ENCODE measurements at places on chromosomes 2 and 18.

DNA sequence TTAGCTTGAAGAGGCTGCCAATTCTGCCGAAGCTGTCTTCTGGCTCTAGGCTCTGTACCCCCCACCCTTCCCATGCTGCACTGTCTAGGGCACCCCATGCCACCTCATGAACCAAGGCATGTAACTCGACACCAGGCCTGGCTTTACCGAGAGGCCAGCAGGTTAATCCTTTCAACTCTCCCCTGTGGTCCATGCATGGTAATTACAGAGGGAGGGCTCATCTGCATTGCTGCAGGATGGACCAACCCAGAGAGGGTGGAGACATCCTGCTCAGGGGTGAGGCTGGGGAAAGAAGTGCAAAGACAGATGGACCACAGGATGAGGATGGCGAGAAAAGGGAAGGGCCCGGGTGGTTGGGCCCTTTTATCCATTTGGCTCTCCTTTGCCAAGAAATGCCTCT lies 65.8 kb downstream of the KCTD1 start:
- DNase-seq, result no peak

DNA sequence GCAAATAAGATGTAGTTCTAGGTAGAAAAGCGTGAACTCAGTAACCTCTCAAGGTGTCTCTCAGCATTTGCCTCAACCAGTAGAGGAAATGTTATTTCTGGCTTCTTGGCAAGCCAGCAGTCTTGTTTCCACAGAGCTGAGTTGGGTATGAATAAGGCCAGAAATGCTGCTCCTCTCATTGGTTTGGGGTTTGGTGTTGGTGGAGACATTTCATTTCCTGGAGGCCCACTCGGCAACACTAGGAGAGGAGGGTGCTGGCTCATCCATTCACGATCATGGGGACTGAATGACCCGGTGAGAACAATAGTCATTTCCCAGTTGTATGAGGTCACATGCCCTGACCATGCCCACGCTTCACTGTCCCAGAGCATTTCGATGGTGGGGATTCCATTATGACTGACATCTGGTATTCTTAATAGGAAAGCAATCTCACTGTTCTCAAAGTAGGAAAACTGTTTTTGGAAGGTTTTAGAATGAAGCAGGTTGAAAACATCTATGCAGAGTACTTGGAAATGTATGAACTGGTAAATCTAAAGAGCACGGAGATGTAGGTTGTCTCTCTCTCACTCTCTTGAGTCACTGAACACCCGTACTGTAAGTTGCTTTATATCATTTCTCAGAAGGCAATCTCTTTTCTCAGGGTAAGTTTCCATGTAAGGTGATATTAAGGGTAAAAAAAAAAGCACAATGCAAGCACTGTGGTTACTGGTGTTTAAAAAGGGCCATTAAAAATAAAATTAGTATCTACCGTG lies 37.1 kb upstream of the CTLA4 start:
- no peak for DNase-seq

DNA sequence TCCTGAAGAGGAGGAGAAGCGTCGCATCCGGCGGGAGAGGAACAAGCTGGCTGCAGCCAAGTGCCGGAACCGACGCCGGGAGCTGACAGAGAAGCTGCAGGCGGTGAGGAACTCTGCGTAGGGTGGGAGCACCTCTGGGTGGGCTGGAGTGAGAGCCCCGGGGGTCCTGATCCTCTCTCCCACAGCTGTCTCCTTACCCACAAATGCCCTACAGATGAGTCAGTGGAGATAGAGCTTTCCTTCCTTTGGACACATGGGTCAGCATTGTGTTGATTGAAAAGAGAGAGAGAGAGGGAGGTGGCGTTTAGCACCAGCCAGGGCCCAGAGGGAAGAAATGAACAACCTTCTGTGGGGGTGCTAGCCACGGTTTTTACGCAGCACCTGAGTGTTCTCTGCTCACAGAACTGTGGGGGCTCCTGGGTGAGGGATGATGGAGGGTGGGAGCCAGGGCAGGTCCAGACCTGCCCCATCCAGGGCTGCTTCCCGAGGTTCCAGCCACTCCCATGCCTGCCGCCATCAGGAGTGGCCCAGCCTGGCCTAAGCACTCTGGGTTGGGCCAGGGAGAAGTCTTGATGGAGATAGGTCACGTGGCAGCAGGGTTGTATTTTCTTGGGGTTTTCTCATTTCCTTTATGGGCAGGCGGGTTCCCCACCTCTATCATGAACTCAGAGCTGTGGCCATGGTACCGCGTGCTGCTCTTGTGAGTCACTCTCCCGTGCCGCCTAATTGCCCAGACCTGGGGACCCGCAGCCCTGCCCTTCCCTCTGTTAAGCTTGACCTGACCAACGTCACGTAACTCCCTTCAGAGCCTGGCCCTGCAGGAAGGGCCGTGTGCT lies 16.3 kb downstream of the FOSL2 start:
- no peak for DNase-seq

DNA sequence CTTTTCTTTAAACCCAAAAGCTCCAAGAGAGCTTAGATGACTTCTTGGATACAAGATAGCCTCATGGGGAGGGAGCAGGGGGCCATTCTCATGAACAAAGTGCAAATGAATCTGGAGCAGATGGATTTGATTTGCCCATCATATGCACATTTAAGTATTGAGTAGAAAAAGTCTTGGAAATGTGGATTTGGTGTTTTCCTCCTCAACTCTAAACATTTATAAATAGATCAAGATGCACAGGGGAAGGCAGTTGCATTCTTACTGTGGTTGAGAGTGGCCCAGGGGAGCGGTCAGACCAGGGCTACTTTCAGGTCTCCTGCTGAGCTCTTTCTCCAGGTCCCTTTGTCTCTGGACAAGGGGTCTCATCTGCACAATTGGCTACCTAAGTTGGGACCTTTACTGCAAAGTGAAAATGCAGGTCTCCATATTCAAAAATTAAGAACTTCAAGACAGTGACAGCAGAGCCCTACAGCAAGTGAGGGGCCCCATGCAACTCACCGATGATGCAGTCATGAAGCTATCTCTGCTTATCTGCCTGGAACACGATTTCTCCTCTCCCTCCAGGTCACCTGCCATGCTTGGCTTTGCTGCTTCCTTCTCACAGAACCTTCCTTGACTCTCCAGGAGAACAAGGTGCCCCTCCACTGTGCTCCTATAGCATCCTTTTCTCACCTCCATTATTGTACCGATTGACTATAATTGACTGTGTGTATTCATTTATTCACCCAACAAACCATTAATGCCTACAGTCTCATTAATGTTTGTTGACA lies 145.4 kb downstream of the LPIN1 start:
- DNase-seq, result no peak

- DNase-seq, result no peak
Observed at GRCh38 chr2:241189856-241190201, 1.4 kb downstream of the ANO7 start.

GRCh38 chr2:189252991-189253675 lies 73.6 kb upstream of the COL5A2 start:
- DNase-seq, result no peak

DNA sequence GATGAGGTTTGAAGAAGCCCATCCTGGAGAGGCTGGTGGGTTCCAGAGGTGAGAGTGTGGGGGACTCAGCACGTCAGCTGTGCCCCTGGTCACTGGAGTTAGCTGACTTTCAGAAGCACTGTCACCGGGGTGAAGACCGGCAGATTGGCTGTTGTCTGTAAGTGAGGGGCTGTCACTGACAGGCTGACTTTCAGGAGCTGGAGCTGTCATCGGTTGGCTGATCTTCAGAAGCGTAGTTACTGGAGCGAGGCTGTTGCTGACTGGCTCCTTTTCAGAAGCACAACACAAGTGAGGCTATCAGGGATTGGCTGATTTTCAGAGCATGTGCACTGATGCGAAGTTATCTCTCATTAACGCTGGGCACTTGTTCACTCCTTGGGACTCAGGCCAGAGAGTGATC lies 738.4 kb upstream of the ID2 start:
- DNase-seq, result no peak

DNA sequence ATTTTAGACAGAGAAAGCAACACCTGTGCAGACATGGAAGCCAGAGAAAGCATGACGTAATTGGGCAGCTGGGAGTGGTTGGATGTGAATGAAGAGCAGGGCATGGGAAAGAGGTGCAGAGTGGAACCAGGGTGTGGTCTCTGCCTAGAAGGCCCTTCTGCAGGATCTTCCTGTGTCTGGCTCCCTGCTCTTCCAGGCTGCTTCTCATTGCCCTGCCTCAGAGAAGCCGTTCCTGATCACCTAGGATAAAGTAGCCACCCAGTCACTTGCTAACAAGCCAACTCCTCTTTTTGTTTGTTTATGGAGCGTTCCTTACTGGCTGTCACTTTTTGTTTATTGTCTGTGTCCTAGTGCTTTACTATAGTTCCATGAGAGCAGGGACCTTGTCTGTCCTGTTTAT lies 28.5 kb downstream of the GALNT1 start:
- no peak for DNase-seq

DNA sequence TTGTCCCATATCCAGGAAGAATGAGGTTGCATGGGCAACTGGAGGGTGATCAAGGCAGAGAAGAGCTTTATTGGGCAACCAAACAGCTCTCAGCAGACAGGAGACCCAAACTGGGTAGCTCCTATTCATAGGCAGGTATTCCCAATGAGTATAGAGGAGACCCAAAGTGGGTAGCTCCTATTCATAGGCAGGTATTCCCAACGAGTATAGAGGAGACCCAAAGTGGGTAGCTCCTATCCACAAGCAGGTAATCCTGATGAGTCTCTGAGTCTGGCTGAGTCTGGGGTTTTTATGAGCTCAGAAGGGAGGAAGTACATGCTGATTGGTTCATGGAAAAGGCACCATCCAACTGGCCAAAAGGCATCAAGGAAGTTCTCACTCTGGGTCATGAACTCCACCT lies 5.3 kb upstream of the GORASP2 start:
- no peak for DNase-seq

DNA sequence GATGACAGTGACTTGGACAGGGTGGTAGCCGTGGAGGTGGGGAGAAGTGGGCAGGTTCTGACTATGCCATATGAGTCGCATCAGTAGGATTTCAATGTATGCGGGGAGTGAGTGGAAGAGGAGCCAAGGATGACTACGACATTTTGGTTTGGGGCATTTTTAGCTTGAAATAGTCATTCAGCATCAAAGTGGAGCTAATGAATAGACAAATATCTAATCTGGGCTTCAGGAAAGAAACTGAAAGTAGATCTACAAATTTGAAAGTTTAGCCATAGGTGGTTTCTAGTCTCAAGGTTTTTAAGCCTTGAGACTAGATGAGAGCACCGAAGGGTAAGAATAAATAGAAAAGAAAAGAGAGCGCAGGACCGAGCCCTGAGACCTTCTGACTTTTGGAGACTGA lies 58.3 kb downstream of the FEZ2 start:
- DNase-seq, result no peak

DNA sequence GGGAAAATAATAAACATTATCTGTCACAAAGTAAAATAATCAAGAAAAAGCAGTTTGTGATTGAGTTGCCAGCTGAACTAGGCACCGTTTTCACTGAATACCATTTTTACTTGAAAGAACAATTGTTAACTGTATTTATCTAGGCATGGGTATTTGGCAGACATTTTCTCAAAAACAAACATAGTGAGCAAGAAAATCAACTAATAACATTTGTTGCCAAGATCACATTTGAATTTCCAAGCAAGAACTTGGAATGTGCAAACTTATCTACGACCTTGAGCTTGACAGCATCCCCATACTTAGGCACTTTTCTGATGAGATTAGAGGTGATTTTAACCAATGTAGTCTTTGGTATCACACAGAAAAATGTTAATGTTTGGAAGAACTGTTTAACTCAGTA lies 16.7 kb downstream of the SS18 start:
- DNase-seq, result no peak
